B cell (primary cell): ENCODE measurements at places on chromosomes 5 and 9. TPM values are rescaled to one million over a fixed set of nuclear protein-coding genes. Genes with fewer than 3 reads are reported as not detected.

- no peak for DNase-seq
Observed at GRCh38 chr9:93897075-93897970, 57.8 kb downstream of the BARX1 start.

DNA sequence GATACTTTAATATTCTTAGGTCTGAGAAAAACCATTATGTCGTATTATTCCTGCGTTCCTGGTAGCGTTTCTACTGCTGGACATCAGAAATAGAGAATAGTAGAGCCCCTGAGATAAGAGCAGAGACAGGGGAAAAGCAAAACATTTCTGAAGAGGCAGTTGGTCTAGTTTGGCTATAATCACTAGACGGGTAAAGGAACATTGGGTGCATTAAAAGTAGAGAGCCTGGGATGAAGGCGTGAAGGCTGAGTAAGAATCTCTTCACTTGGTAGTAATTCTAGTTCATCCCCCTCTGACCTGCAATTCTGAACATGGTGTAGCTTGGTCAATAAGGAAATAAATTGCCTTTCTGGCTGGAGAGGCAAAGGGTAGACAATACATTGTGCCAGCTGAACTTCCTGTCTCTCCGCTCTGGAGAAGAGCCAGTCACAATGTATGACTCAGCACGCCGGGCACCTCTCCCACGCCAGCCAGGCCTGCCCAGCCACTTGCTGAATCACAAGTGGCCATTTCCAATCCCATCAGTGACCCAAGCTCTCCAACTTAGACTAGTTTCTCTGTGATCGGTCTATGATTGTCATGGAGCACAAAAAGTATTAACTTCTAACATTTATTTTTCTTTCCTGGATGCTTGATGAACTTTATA is 75.4 kb downstream of the STK32A start:
- no peak for DNase-seq

GRCh38 chr5:61817472-61818326 is 485.6 kb downstream of the ZSWIM6 start:
- DNase-seq: no peak

The PRRT1B gene
- total RNA-seq: not detected in 2 replicates

The GFI1B gene
- total RNA-seq: 0.85 TPM in 1 of 2 replicates, not detected in the other
